ENCODE measurements at places on chromosomes 13 and 19.

- no peak for DNase-seq
Measured at GRCh38 chr13:26727633-26728032, 33.0 kb downstream of the GPR12 start.

- DNase-seq, result no peak
Measured at GRCh38 chr13:113149711-113150549, 8.5 kb upstream of the PROZ start.

GRCh38 chr13:100436099-100436498, 152.5 kb downstream of the GGACT start:
- no peak for DNase-seq

GRCh38 chr19:51568456-51568855, 2.6 kb upstream of the ZNF175 start:
- DNase-seq, result no peak

- DNase-seq, result no peak
Measured at GRCh38 chr13:22592515-22592914, 588.3 kb upstream of the SGCG start.

- DNase-seq, result no peak
Measured at GRCh38 chr13:41465241-41465847, 8.0 kb downstream of the RGCC start.

GRCh38 chr13:97938706-97939475, 14.6 kb upstream of the IPO5 start:
- DNase-seq, result no peak

DNA sequence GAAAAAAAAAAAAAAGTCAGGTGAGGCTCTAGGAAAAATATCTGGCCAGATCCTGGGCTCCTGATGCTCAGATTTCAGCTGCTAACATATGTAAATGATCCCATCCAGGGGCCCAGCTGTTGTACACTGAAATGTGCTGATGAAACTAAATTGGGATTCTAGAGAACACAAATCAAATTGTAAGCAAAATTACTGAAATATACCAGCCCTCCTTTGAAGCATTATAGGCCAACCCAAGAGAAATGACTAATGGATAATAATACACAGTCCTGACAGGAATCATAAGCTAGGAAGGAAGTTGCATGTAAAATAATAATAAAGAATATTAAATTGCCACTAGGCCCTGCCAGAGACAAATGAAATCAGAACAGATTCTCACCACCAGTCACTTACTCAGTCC, 17.8 kb downstream of the KCTD12 start:
- peak; percentile 55 for DNase-seq

DNA sequence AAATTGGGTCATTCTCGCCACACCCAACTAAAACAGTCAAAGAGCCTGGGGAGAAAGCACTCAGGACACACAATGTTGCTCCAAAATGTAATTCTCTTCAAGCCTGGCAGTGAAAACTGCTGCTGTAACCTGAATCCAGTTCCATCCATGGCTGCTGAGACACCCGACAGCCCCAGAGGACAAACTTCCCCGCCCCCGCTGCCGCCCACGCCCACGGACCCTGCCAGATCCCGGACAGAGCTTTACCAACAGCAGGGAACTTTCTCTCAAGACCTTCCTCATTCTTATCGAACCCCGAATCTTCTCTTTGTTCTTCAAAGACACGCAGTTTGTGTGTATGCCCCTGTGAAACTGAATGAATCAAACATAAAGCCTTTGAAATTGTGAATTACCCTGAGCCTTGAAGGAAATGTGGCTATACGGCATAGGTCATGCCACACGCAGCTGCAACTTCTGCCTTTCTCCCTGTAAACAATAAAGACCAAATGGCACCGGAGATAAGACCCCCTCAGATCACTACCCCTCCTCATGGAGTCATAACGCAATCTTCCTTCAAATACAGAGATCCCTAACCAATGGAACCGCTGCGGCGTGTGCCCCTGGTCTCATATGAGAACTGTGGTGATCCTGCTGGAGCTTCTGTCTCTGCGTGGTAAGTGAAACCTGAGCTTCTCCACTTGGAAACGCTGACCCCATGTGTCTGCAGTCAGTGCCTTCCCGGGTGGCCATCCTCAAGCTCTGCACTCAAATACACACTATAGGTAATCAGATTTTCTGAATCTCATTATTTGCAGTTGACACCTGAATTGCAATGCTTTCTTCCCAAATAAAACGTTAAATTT, 4.8 kb upstream of the LAMP1 start:
- no peak for DNase-seq

- DNase-seq, result no peak
Measured at GRCh38 chr13:81577601-81578195, 1236.8 kb upstream of the SPRY2 start.

- no peak for DNase-seq
Measured at GRCh38 chr19:48799358-48800300, 11.2 kb downstream of the BCAT2 start.

- no peak for DNase-seq
Measured at GRCh38 chr13:80757694-80758093, 416.8 kb upstream of the SPRY2 start.

GRCh38 chr19:47215581-47215980, 15.4 kb downstream of the BBC3 start:
- DNase-seq, result no peak

DNA sequence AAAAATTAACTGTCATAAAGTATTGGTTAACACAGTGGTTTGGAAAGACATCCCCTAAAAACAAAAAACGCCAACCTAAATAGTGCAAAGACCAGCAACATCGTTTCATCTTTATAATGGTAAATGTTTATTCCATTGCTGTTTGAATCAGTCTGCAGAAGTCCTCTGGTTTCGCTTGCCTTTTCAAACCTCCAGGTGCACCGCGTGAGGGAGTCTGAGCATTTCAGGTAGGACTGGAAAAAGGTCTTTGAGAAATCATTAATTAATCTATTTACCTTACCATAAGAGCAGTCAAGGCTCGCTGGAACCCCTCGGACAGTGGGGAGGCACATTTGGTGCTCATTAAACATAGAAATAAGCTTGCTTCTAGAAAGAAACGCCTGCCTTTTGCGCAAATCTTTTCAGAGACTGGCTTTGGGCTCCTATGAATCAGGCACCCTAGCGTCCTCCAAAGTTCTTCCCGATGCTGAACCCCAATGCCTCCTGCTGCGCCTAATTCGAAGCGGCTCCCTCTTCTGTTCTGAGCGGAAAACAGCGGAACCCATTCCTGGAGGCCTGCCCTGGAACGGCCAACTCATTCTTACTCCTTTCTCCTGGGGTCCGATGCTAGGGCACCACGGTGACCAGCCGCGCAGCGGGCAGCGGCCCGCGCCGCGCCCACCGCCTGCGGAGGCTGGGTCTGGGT, 951 bp upstream of the MTUS2 start:
- peak; percentile 56 for DNase-seq

DNA sequence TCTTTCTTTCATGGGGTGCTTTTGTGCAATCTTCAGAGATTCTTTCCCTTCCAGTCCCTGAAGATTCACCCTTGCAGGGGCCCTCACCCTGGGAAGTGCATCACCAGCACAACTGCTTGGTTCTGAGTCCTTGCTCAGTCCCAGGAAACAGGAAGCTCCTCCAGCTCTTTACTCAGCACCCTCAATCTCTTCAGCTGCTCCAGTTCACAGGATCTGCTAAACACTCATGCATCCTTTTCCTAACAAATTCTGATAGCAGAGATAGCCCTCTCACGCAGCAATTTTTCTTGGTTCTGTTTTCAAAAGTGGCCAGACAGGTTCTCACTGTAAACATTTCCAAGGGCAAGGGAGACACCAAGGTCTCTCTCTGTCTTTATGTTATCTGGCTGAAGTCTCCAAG, 823.1 kb downstream of the LIG4 start:
- no peak for DNase-seq

DNA sequence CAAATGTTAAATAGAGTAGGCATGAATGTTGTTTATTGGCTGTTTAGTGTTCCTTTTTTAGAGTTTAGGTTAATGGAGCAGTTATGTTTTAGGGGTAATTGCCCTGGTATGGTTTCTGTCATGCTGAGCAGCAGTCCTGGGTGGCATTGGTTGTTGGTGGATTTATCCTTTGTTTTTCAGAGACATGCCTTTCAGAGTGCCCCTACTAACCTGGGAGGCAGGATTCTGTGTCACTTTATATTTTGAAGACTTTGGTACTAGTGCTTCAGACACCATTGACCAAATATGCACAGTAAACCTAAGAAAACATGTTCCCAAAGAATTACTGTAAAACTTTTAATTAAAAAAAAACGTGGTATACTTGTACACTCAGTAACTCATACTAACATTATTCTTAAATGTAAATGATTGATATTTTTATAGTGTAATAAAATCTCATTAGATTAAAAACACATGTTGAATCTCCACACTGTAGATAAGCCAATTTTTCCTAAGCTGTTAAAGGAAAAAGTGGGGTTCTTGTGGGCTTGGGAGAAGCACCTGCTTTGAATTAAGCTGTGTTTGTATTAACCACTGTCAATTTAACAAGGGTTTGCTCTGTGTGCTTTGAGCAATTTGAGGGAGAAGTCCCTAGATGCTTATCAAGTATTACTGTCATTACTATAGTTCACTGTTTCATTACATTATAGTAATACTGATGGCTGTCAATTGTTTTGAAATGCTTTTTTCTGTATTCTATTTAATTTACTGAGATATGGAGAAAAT, 133.2 kb downstream of the LMO7 start:
- DNase-seq, result no peak

GRCh38 chr13:103607995-103608394, 541.8 kb upstream of the SLC10A2 start:
- DNase-seq, result no peak

DNA sequence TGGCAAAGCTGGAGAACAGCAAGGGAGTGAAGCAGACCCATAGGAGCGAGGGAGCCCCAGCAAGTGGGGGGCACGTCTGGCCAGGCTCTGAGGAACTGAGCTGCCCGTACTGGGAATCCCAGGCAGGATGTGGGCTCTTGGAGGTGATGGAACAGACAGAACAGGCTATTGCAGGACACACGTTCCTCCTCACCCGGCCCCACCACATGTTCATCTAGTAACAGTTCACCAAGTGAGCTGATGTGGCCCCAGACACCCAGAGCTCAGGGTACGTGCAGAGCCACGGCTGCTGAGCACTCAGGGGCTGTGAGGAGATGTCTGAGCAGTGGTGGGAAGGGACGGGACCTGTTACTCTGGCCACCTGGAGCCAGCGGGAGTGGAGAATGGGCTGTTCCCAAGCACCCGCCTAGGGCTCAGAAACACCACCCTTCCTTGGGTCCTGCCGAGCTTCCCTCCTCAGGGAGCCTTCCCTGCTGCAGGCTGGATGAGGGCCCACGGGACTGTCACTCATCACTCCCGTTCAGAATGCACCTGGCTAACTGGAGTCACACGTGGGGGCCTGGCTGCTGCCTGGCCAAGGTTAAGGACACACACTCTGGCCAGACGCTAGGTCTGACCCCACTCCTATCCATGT, 18.4 kb downstream of the ELL start:
- DNase-seq, result no peak

- DNase-seq, result no peak
Measured at GRCh38 chr19:45146741-45147205, 14.0 kb downstream of the NKPD1 start.

GRCh38 chr13:111370570-111371535, 50.4 kb downstream of the TEX29 start:
- no peak for DNase-seq

DNA sequence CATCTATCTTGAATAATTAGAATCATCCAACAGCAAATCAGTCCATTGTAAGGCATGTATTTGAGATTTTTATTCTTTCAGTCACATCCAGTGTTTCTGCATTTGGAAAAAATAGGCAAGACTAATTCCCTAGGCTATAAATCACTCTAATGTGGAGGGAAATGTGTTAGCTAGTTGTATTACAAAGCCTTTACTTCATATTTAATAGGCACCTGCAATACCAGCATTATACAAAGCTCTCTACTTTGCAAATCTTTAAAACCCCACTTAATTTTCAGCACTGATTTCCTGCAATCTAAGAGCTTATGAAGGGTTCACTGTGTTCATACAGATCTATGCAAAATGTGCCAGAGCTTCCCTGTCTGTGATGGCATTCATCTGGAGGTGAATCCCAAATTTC, 12.3 kb downstream of the PCDH9 start:
- DNase-seq, result no peak

- DNase-seq, result no peak
Measured at GRCh38 chr13:67557642-67558241, 327.6 kb upstream of the PCDH9 start.

GRCh38 chr19:32191921-32192320, 153.5 kb upstream of the ZNF507 start:
- DNase-seq, result no peak

GRCh38 chr13:74128156-74128767, 5.9 kb downstream of the KLF12 start:
- DNase-seq, result no peak

- no peak for DNase-seq
Measured at GRCh38 chr19:756236-756635, 5.3 kb downstream of the MISP start.

DNA sequence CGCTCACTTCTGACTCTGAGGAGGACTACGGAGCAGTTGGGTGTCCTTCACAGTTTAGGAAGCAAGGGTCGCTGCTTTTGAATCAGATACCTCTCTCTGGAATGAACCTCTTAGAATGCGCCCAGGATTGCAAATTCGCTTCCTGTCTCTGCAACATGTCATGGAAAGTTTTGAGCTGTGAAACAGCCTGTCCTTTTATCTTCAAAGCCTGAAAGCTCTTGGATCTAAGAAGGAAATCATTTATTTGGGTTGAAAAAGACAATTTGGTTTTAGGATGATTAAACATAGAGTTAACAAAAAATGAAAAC, 134.1 kb downstream of the KATNAL1 start:
- DNase-seq, result no peak

DNA sequence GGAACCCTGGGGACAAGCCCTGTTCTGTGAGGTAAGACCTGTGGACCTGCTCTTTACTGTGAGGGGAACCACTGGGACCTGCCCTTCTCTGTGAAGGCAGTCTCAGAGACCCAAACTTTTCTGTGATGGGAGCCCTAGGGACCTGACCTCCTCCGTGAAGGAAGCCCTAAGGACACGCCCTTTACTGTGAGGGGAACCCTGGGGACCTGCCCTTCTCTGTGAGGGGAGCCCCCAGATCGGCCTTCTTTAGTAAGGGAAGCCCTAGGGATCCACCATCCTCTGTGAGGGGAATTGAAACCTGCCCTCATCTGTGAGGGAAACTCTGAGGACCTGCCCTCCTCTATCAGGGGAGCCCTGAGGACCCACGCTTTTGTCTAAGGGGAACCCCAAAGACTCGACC, 343.5 kb downstream of the UQCRFS1 start:
- DNase-seq, result no peak

- no peak for DNase-seq
Measured at GRCh38 chr13:76741046-76741445, 145.2 kb downstream of the KCTD12 start.

- DNase-seq, result no peak
Measured at GRCh38 chr13:74299721-74300120, 165.5 kb upstream of the KLF12 start.

Data from NCI-H524 (cell line).